Kidney (tissue), 22 donors: ENCODE measurements at places on chromosomes 7 and 10. TPM values are rescaled to one million over a fixed set of nuclear protein-coding genes. Genes with fewer than 3 reads are reported as not detected.

Gene FAM237B
- total RNA-seq, result not detected

Gene FLNC
- 12.2 TPM for total RNA-seq

Gene RBP4
- 77.4 TPM for total RNA-seq

- H3K4me1 ChIP-seq, result peaks cover 2% of the 10 kb centered on the region
- no peaks in the 10 kb centered on the region for H3K27me3 ChIP-seq
- no peak overlapping the region for H3K4me3 ChIP-seq
- no peaks in the 10 kb centered on the region for H3K36me3 ChIP-seq
- peak; percentile 55 for DNase-seq
- H3K27ac ChIP-seq, result no peak overlapping the region
Measured at GRCh38 chr10:132788831-132789219, 2.9 kb upstream of the NKX6-2 start.

Gene PALD1
- 14.4 TPM for total RNA-seq

DNA sequence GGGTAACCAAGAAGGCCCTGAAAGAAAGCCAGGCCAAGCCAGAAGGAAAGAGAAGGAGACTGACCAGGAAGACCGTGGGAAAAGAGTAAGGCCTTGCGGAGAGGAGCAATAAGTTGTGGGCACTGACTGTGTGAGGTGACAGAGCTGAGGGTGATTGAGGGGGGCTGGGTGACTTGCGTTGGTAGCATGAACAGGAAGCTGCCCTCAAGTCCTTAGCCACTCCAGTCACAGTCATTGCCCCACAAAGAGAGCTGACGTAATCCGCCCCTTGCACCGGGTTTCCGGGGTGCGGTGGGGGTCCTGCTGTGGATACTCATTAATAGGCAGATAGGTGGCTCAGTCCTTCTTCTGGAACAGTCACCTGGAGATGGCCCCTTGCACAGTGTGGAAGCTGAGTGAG lies 16.1 kb upstream of the DMBT1 start:
- H3K4me3 ChIP-seq, result no peak overlapping the region
- no peak for DNase-seq
- no peaks in the 10 kb centered on the region for H3K4me1 ChIP-seq
- no peaks in the 10 kb centered on the region for H3K27me3 ChIP-seq

DNA sequence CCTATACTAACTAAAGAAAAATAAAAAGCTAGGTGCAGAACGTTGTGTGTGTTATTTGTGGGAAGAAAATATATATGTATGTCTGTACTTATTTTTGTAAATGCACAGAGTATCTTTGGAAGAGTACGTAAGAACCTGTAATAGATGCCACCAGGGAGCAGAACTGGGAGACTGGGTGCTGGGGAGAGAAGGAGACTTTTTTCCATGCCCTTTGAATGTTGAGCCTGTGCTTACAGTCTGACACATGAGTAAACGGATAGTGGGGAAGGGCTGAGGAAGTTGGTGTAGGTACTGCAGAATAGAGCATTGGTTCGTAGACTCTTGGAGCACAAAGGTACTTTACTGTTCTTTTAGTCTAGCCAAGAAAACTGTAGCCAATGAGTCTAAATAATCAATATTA lies 1.3 kb upstream of the SCRN1 start:
- H3K4me1 ChIP-seq, result peaks cover 2% of the 10 kb centered on the region
- H3K4me3 ChIP-seq, result no peak overlapping the region
- H3K27me3 ChIP-seq, result no peaks in the 10 kb centered on the region
- H3K36me3 ChIP-seq, result no peaks in the 10 kb centered on the region
- no peak overlapping the region for H3K27ac ChIP-seq

GRCh38 chr10:7130191-7130911 lies 280.5 kb downstream of the SFMBT2 start:
- no peaks in the 10 kb centered on the region for H3K36me3 ChIP-seq
- H3K4me3 ChIP-seq, result no peak overlapping the region
- no peak for DNase-seq

- no peak for DNase-seq
- no peak overlapping the region for H3K27ac ChIP-seq
- H3K4me1 ChIP-seq, result no peaks in the 10 kb centered on the region
- H3K36me3 ChIP-seq, result no peaks in the 10 kb centered on the region
- H3K27me3 ChIP-seq, result no peaks in the 10 kb centered on the region
Measured at GRCh38 chr10:8600192-8600591, 545.7 kb downstream of the GATA3 start.

- H3K4me1 ChIP-seq, result peaks cover 6% of the 10 kb centered on the region
- H3K27me3 ChIP-seq, result no peaks in the 10 kb centered on the region
- H3K27ac ChIP-seq, result no peak overlapping the region
- peaks cover 60% of the 10 kb centered on the region for H3K36me3 ChIP-seq
- no peak overlapping the region for H3K4me3 ChIP-seq
Measured at GRCh38 chr7:107938456-107939250, 47.7 kb downstream of the DLD start.

GRCh38 chr10:11532306-11532705 lies 79.1 kb downstream of the USP6NL start:
- H3K27me3 ChIP-seq, result no peaks in the 10 kb centered on the region
- no peak overlapping the region for H3K4me3 ChIP-seq
- no peaks in the 10 kb centered on the region for H3K4me1 ChIP-seq
- H3K27ac ChIP-seq, result no peak overlapping the region

DNA sequence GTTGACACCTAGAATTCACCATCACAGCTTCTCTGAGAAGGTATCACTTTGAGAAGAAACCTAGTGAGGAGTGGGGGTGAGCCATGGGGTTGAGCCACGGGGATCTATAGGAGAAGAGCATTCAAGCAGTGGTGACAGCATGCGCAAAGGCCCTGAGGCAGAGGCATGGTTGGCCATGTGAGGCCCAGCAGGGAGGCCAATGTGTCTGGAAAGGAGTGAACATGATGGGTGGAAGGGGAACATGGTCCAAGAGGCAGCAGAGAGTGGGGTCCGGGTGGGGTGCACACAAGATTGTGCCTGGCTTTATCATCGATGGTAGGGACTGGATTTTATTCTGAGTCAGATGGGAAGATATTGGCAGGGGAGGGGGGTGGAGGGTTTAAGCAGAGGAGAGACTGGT lies 36.0 kb upstream of the LEP start:
- H3K4me1 ChIP-seq, result peaks cover 5% of the 10 kb centered on the region
- DNase-seq, result no peak
- H3K27ac ChIP-seq, result no peak overlapping the region
- H3K36me3 ChIP-seq, result no peaks in the 10 kb centered on the region
- H3K27me3 ChIP-seq, result peaks cover 13% of the 10 kb centered on the region

Gene FOXP2
- total RNA-seq, result 8.0 TPM

DNA sequence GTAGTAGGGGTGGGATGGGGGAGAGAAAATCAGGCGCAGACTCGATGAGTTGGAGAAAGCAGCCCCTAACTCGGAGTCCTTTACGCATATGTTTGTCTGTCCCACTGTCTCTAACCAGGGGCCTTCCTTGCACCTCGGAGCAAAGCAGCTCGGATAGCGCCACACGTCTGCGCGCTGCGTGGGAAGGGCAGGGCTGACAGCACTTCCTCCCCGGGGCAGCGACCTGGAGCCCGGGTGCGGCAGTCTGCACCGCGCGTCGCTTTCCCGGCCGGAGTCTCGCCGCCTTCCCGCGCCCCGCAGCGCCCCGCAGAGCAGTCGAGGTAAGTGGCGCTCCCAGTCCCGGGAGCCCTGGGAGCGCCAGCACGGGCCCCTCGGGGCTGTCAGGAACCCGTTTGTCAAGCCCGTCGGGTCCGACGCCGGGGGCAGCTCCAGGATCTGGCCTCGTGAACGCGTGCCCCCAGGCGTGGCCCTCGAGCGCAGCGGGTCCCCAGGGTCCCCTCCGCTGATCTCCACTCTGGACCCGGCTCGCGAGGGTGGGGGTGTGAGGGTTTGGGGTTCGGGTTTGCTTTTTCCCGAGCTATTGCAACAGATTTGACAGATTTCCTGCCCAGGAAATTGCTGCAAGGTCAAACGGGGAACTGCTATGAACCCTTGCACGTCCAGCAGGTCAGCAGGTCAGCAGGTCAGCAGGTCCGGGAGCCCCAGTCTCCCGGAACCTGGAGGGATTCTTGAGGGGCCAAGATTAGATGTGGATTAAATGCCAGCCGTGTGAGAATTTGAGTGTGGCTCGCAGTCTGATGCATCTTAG lies 597 bp downstream of the APBB1IP start:
- H3K4me1 ChIP-seq, result no peaks in the 10 kb centered on the region
- no peaks in the 10 kb centered on the region for H3K36me3 ChIP-seq
- H3K27ac ChIP-seq, result no peak overlapping the region

Gene ATRNL1
- total RNA-seq, result 7.1 TPM

Gene MEOX2
- 1.2 TPM for total RNA-seq

Gene NPTX2
- total RNA-seq, result 2.0 TPM

GRCh38 chr7:40549372-40550039 lies 414.7 kb downstream of the SUGCT start:
- no peak for DNase-seq
- no peak overlapping the region for H3K4me3 ChIP-seq
- no peaks in the 10 kb centered on the region for H3K4me1 ChIP-seq

DNA sequence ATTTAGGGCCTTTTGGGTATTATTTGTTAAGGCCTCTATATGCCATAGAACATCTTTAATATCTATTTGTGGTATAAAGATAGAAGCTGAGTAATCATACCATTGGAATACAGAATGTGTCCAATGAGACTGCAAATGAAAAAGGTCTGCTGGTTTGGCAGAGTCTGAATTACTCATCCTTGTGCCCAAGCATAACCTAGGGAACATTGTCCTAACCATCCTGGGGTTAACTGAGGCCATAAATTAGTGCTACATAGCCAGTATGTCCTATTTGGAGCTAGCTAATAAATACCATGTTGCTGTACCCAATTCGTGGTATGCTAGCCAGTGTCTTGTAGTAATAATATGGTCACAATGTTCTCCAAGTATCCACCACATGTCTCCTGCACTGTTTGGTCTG lies 117.1 kb downstream of the ANKRD26 start:
- peaks cover 2% of the 10 kb centered on the region for H3K36me3 ChIP-seq
- DNase-seq, result no peak
- no peaks in the 10 kb centered on the region for H3K27me3 ChIP-seq
- H3K4me3 ChIP-seq, result no peak overlapping the region
- no peaks in the 10 kb centered on the region for H3K4me1 ChIP-seq
- H3K27ac ChIP-seq, result no peak overlapping the region

Gene DRGX
- not detected for total RNA-seq

DNA sequence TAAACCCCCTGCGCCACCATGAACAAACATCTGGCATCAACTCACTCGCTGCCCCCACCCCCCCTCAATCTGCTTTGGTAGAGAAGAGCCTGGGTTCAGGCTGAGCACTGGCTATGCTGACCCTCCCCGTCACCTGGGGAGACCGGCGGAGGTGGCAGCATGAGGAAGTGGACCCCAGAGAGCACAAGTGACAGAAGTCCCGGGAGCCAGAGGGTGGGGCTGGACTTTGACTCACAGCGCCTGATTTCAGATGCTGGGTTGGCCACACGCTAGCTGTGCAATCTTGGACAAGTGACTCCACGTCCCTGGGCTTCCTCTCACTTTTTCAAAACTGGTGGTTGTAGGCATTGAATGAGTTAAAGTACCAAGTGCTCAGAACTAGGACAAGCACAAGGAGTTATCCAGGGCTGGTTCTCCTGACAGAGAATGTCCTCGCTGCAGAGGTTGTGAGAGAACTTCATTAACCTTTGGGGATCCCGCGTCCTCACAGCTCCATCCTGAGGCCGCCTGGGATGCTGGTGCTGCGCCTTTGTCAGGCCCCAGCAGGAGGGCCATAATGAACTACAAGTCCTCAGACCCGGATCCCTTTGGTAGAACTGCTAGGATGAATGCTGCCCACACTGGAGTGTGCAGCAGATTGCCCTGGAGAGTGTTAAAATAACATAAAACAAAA lies 48.8 kb upstream of the RASGEF1A start:
- no peak overlapping the region for H3K27ac ChIP-seq
- H3K36me3 ChIP-seq, result no peaks in the 10 kb centered on the region
- no peak overlapping the region for H3K4me3 ChIP-seq
- H3K4me1 ChIP-seq, result no peaks in the 10 kb centered on the region

- no peaks in the 10 kb centered on the region for H3K4me1 ChIP-seq
- no peaks in the 10 kb centered on the region for H3K36me3 ChIP-seq
- DNase-seq, result peak; percentile 29
- no peak overlapping the region for H3K4me3 ChIP-seq
- no peak overlapping the region for H3K27ac ChIP-seq
Measured at GRCh38 chr7:124930655-124931597, 1.3 kb upstream of the POT1 start.

DNA sequence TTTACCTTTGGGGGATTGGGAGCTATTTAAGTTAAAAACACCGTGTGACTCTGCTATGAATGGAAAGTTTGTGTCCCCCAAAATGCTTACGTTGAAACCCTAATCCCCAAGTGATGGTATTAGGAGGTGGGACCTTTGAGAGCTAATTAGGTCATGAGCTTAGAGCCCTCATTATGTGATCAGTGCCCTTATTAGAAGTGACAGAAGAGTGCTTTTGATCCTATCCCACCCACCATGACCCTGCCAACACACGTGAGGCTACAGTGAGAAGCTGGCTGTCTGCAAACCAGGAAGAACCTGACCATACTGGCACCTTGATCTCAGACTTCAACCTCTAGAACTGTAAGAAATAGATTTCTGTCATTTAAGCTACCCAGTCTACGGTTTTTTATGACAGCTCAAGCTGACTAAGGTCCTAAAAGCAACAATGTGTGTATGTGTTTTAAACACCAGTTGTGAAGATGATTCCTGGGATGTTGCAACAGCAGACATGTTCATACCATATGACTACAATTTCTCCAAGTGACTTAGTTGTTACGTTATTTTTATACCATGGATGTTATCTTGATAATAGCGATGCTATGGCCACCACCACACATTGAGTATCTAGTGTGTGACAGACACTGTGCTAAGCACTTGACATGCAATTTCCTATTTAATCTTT lies 124.4 kb downstream of the PIP4K2A start:
- H3K27me3 ChIP-seq, result no peaks in the 10 kb centered on the region
- DNase-seq, result no peak
- no peak overlapping the region for H3K4me3 ChIP-seq

Gene MORN4
- total RNA-seq, result 9.1 TPM

- H3K27me3 ChIP-seq, result no peaks in the 10 kb centered on the region
- H3K4me1 ChIP-seq, result no peaks in the 10 kb centered on the region
- H3K36me3 ChIP-seq, result no peaks in the 10 kb centered on the region
- DNase-seq, result no peak
Measured at GRCh38 chr10:21078410-21079329, 181.6 kb upstream of the NEBL start.

Gene MET
- 225 TPM for total RNA-seq

Gene CUL1
- total RNA-seq, result 37.6 TPM

Gene RNF32
- total RNA-seq, result 2.7 TPM

GRCh38 chr10:112151524-112152039 lies 32.0 kb downstream of the GPAM start:
- no peaks in the 10 kb centered on the region for H3K27me3 ChIP-seq
- no peak overlapping the region for H3K4me3 ChIP-seq

Gene SPDYE2B
- not detected for total RNA-seq

Gene EPO
- total RNA-seq, result not detected

Gene GPC2
- total RNA-seq, result 1.8 TPM

DNA sequence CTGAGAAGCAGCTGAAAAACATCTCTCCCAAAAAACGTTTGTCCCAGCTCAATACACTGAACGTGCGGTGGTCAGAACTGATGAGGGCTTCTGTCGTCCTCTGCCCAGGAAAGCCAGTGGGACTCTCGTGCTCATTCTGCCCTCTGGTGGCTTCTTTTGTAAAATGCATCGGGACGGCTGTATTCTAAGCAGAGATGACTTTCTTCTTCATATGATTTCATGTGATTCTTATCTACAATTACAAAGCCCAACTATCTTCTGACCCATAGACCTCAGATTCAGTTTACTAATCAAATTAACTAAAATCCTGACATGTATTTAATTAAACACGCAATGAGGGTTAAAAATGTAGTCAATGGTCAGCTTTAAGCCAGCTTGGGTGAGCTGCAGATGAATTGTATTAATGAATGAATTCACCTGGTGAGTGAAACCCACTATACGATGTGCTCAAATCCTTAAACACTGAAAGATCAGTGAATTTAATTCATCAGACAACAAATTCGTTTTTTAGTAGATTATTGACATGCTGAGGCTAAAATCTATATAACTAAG lies 117.6 kb upstream of the FAM204A start:
- no peak overlapping the region for H3K4me3 ChIP-seq
- H3K4me1 ChIP-seq, result no peaks in the 10 kb centered on the region
- H3K36me3 ChIP-seq, result no peaks in the 10 kb centered on the region
- DNase-seq, result peak; percentile 90
